ENCODE measurements at places on chromosomes 16 and 17.

GRCh38 chr17:59666235-59666634, 41.0 kb downstream of the PTRH2 start:
- no peak for DNase-seq

GRCh38 chr16:10205688-10206087, 23.5 kb upstream of the GRIN2A start:
- DNase-seq: no peak

- DNase-seq: no peak
Observed at GRCh38 chr17:39461926-39462569, 762 bp downstream of the CDK12 start.

DNA sequence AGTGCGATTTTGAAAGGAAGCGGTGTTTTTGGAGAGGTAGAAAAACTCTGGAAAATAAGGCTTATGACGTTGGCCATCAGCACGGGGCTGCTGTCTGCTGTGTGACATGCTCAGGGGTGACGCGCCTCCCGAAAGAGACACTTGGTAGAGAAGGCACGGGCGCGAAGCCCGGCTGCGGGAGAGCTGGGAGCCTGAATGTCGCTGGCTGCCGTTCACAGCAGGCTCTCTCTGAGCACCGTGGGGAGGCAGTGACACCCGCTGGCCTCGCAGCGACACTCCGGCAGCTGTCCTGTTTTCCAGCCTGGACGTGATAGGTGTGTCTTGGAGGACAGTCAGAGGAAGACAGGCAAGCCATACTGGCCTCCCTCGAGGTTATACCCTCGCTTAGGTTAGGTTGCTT, 759.1 kb upstream of the RBFOX1 start:
- no peak for DNase-seq

- no peak for DNase-seq
Observed at GRCh38 chr16:75058806-75059205, 57.8 kb downstream of the LDHD start.

DNA sequence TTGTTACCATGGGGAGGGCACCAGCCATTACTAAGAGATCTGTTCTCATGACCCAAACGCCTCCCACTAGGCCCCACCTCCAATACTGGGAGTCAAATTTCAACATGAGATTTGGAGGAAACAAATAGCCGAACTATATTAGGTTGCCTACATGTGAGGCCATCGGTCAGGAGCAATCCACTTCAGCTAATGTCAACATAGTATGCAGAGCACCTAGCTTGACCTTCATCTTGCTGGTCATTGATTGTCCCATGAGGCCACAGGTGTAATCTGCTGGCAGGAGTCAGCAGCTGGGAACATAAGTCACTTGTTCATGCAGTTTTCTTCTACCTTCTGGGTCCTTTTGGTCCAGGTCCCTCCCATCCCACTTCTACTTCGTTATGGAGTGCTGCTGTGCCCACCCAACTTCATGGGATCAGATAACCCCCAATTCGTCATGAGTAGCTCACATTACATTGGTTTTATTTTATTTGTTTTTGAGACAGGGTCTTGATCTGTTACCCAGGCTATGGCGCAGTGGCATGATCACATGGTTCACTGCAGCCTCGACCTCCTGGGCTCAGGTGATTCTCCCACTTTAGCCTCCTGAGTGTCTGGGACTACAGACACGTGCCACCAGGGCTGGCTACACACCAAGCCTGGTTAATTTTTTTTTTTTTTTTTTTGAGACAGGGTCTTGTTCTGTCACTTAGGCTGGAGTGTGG, 5.9 kb upstream of the KPNA2 start:
- DNase-seq: no peak

DNA sequence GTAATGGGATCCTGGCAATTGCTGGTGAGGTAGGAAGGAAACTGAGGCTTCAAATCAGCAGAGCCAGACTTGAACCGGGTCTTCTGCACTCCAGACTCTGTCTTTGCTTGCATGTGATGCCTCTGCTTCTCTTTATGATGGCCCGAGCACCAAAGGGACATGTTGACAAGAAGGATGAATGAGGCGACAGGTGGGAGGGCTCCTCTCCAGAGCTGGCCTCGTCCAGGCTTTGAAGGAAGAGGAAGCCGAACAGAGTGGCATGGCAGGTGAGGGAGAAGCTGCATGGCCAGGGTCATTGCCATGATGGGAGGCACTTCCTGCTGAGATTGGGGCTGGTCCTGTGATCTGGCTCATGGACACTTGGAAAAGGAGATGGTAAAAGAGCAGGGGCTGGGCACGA, 40.8 kb downstream of the AKAP1 start:
- DNase-seq: no peak

GRCh38 chr16:60989592-60989991, 1046.6 kb downstream of the CDH8 start:
- DNase-seq: no peak

GRCh38 chr17:14068542-14069250, 608 bp upstream of the COX10 start:
- no peak for DNase-seq

GRCh38 chr17:45823598-45823997, 21.1 kb upstream of the SPPL2C start:
- DNase-seq: no peak

GRCh38 chr16:69930117-69930776, 20.9 kb upstream of the CLEC18A start:
- DNase-seq: peak; percentile 26

- no peak for DNase-seq
Observed at GRCh38 chr16:67720236-67720635, 1.1 kb upstream of the GFOD2 start.

- DNase-seq: no peak
Observed at GRCh38 chr16:88924834-88925539, 52.0 kb downstream of the CBFA2T3 start.

GRCh38 chr16:70438585-70438968, 323 bp downstream of the ST3GAL2 start:
- no peak for DNase-seq

DNA sequence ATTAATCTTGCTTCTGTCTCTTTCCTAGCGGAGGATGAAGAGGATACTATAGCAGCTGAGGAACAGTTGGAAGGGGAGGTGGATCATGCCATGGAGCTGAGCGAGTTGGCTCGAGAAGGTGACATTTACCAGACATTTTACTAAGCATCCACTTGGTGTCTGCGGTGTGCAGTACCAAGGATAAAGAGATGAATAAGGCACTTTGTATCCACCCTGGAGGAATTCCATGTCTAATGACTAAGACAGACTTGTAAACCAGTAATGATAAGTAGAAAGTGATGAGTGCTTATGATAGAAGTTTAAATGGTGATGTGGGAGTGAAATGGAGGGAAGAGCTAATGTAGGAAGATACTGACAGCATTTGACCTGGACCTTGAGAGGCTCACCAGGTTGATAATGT, 12.0 kb downstream of the SRCAP start:
- DNase-seq: no peak

DNA sequence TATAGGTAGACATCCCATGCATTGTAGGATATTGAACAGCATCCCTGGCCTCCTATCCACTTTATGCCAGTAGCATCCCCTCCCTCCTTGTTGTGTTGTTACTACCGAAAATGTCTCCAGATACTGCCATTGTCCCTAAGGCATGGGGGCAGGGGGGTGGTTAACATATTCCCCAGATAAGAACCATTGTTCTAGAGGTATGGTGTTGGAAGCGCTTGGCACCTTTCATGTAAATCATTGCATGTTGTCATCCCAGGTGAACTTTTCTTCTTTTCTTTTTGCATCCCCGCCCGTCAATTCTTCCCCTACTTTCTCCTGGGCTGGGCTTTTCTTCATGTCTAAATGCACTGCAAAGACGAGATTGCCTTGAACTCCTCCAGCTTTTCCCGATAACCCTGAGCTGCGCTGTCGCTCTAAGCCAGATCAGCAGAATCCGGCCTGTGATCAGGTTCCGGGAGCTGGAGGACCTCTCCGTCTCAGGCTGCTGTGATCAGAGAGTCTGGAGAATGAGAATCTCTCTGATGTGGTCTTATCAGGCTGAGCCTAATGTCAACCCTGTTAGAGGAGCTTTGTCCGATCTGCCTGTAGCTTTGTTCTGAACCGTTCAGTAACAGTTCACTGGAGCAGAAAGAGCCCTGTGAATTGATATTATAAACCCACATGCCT, 76.2 kb downstream of the RBFOX1 start:
- no peak for DNase-seq

DNA sequence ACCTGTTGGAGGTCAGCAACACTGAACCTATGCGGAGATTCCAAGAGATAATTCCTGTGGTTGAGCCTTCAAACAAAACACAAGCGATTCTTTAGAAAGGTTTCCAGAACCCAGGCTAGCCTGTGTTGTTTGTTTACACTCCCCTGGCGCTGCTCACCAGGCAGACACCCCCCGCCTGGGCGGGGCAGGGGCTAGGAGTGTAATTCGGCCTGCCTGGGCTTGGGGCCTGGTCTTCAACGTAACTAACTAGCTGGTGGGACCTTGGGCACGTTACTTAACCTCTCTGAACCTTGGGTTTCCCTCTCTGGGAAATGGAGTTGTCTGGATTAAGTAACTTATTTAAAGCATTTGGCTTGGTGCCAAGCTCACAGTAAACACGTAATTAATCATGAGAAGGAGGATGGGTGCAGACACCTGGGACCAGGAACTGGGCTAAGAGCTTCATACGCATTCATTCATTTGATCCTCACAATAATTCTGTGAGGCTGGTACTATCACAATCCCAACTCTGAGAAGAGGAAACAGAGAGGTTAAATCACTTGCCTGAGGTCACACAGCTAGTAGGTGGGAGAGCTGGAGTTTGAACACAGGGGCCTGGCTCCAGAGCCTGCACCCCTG, 7.6 kb upstream of the ARHGAP27 start:
- DNase-seq: no peak

GRCh38 chr16:88983771-88984687, 7.0 kb upstream of the CBFA2T3 start:
- no peak for DNase-seq

DNA sequence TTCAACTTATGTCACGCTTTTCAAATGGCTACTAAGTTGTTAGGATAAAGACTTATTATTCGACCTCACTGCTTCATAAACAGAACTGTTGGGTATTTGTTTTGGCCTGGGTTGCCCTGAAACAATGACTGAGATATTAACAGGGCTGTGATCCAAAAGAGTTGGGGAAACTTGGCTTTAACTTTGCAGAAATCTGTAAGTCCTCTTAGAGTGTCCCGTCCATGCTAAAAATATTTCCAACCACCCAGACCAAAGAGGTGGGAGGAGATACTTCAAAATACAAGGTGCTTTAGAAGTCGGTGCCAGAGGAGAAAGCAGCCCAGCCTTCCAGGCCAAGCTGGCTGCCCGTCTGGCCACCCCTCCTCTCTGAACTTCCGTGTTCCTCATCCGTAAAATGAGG, 16.1 kb upstream of the SPATA32 start:
- DNase-seq: no peak

DNA sequence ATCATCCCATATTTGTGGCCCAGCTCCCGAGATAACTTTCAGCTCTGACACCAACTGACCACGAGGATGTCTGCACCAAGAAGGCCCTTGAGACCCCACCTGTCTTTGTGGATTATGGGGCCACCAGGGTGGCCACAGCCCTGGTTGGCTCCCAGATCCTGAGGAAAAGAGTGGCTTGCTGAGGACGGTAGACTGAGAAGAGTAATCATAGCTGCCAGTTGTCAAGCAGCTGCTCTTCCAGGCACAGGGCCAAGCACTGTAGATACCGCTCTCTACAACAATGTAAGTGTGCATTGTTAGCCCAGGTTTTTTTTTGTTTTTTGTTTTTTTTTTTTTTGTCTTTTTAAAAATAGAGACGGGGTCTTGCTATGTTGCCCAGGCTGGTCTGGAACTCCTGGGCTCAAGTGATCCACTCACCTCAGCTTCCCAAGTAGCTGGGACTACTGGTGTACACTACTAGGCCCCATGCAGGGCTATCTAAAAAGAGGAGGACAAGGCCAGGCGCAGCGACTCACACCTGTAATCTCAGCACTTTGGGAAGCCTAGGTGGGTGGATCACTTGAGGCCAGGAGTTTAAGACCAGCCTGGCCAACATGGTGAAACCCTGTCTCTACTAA, 9.6 kb downstream of the ZNF205 start:
- no peak for DNase-seq

DNA sequence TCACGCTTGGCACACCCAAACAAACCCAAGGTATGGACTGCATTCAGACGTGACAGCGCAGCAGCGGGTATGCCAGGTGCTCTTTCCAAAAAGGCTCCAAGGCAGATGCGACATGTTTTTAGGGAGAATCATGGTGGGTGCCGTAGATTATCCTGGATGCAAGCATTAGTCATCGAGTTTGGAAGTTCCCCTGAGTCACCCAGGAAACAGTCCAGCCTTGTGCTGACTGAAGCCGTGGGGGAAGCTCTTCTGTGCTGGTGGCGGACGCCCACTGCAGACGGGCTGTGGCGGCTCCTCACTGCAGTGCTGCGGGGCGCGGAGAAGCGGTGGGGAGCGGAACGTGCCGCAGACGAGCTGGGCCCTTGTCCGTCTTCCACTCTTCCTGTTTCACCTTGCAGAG, 13.9 kb downstream of the JPT2 start:
- DNase-seq: no peak

- DNase-seq: no peak
Observed at GRCh38 chr16:57434003-57434402, 13.2 kb downstream of the CIAPIN1 start.

GRCh38 chr17:7552621-7553051, 3.8 kb downstream of the TNFSF12 start:
- DNase-seq: no peak

GRCh38 chr16:23504453-23505179, 5.7 kb downstream of the GGA2 start:
- peak; percentile 77 for DNase-seq

DNA sequence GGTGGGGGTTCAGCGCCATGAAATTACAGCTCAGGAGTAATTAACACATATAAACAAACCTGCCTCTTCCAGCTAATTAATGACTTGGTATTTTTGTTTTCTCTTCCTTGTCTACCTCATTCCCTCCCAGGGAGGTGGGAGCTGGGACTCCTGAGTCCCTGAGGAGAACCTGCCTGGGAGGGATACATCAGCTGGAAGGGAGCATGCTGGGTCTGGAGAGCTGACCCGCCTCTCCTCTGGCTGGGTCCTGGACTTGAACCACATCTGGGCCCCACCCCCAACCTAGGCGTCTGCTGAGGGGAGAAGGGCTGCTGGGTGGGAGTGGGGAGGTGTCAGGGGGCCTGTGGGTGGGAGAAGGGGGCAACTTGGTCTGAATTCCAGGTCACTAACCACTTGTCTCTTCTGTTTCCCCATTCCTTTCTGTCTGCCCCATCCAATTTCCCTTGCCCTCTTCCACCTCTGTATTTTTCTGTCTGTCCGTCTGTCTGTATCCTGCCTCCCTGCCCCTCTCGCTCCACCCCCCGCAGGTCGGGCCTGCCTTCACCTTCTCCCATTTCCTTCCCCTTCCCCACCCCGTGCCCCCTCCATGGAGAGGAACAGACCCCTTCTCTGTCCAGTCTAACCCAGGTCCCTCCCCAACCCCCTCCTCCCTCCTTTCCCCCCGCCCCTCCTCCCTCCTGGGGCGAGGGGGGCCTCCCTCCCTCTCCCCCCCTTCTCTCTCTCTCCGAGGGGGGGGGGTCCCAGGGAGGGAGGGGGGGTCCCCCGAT, at the start of gene NLGN2:
TSS of gene NLGN2 (plus strand) at position 361 of the 767 bp plus-strand sequence. CDS start 411 bp downstream, outside the sequence.
- DNase-seq: no peak
